ENCODE measurements at places on chromosomes 3 and 15.

DNA sequence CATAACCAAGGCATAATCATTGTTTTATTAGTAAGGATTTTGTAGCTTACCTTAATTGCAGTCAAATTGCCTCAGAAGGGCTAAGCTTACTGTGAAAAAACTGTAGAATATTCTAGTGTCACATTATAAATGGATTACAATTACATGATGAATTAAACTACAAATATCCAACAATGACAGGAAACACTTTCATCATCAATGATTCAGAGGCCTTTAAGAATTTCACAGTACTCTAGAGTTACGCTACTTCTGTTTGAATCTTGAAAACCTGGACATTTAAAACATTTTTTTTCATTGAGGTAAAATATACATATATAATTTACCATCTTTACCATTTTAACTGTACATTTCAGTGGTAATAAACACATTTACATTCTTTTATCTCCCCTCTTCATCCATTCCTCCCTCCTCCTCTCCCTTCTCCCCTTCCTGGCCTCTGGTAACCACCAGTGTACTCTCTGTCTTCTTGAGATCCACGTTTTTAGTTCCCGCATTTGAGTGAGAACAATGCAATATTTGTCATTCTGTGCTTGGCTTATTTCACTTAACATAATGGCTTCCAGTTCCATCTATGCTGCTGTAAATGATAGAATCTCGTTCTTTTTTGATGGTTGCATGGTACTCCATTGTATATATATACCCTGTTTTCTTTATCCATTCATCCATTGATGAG is 54.7 kb downstream of the GJD2 start:
- DNase-seq: no peak

GRCh38 chr3:140276703-140277102 is 341.7 kb downstream of the CLSTN2 start:
- no peak for DNase-seq

DNA sequence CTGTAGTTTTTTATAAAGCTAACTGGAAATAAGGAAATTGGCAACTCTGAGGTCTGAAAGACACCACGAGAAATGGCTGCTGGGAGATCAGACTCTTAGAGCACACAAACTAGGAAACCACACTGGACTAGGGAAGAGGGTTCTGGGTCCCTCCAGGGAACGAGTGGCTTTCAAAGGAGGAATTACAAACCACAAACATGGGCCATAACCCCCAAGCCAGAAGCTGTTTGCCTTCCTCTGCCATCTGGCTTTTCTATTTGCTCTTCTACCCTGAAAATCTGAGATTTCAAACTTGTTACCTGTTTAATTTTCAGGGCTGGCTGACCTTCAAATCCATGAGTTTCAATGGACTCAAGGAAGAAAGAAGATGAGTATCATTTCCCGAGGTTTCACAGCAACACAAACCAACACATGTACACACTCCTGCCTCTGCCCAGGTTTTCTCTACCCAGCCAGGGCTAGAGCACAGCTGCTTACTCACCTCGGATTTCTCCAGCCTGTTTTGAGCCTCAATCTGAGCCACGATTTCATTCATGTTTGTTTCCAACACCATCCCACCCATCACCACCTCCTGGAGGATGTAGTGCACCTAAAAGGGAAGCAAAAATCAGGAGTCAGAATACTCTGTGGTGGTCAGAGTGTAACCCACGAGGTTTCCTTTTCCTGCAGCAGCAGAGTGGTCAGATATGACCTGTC is 22.6 kb upstream of the ANPEP start:
- DNase-seq: no peak

GRCh38 chr3:143536817-143537535 is 311.3 kb downstream of the SLC9A9 start:
- no peak for DNase-seq

DNA sequence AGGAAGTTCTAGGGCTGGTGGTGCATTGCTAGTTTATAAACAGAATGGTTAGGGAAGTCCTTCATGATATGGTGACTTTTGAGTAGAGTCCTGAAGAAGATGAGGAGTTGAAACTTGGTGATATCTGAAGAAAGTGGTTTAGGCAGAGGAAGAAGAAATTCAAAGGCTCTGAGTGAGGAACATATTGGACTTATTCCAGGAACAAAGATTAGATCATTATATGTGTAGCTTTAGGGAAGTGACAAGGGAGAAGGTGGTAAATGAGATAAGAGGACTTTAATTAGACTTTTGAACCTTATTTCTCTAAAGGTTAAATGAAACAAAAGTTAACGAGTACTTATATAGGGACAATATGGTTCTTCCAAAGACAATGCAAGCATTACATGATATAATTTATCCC is 286.7 kb downstream of the DOCK3 start:
- DNase-seq: no peak

DNA sequence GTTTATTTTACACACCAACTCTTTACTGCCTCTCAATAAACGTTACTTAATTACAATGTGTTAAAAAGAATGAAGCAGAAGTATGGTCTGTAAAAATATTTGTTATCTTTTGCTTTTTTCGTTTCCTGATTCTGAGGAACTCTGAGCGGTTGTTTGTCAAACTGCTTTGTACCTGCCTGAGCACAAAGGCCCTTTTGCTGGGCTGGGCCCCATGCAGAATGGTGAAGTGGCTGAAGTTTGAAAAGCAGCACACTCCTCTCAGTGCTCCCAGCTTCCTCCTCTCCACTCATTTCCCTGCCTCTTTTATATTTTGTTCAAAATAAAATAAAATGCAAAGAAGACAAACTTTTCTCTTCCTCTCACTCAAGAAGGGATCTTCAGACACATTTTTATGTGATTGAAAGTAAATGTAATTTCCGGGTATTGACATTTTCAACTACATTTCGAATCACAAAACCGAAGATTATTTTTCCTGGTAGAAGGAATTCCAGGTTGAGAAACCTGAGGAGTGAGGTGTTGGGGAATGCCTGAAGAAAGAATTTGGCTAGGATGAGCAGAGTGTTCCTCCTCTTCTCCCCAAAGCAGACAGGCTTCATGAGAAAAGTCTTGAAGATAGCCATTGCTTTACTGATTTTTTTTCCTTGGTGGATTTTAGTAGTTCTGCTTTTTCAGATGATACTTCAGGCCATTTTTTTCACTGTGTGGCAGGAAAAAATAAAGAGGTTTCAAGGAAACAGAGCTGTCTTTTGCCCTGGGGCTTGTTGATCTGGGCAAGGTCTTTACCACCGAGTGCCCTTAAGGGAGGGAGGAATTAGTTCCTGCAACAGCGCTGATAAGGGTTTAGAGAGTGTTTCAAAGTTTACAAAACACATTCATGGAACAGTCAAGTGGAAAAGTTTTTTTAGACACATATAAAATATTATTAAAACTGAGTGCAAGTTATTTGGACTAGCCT is 229.8 kb downstream of the NFKBIZ start:
- DNase-seq: no peak

DNA sequence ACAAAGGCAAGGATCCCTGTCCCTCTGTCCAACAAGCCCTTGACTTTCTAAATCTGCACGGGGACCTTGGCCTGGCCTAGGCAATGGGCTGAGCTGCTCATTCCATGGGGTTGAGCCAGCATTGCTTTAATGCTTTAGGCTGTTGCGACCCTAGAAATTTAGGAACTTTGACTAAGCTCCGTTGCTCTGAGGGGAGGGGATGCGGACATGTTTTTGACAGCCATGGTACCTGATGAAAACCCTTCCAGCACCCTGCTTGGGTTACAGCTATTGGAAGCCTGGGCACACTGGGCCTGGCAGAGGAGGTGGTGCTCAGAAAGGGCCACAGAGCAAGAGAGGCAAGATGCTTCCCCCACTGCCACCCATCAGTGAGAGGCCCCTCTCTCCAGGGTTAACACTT is 37.1 kb downstream of the SYNM start:
- no peak for DNase-seq

- no peak for DNase-seq
Measured at GRCh38 chr3:123324880-123325765, 123.4 kb downstream of the SEC22A start.

DNA sequence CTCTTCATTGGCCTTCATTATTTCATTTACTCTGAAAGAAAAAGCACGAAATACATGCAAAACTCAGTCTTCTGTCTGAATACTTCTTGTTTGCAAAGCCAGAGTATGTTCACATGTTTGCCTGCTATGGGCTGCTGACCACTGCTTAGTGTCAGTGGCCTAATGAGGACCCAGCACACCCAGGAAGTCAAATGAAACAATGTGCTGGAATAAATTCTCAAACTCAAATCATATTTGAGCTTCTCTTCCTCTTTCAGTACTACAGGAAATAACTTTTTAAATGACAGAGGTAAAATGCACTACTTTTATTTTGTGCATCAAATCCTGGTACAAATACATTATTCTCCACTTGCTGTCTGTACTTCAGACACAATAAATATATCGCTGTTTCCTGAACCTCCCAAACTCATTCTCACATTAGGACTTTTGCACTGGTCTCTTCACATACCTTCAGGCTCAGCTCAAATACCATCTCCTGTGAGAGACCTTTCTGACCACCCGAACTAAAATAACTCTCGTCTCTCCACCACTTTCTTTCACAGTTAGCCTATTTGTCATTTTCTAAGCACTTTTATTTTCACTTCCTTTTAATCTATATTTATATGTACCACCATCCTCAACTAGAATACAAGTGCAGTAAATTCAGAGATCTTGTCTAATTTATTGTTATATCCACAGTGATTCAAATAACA is 176.8 kb downstream of the TUSC7 start:
- DNase-seq: no peak

GRCh38 chr3:15367059-15367458 is 34.7 kb upstream of the SH3BP5 start:
- no peak for DNase-seq

- no peak for DNase-seq
Measured at GRCh38 chr3:141452045-141452444, 34.8 kb upstream of the RASA2 start.

Measured in sciatic nerve (tissue), 2 donors.